Natural killer cell (primary cell): ENCODE measurements at places on chromosomes 7 and 10. TPM values are rescaled to one million over a fixed set of nuclear protein-coding genes. Genes with fewer than 3 reads are reported as not detected.

The SEPTIN14 gene
- total RNA-seq, result not detected

DNA sequence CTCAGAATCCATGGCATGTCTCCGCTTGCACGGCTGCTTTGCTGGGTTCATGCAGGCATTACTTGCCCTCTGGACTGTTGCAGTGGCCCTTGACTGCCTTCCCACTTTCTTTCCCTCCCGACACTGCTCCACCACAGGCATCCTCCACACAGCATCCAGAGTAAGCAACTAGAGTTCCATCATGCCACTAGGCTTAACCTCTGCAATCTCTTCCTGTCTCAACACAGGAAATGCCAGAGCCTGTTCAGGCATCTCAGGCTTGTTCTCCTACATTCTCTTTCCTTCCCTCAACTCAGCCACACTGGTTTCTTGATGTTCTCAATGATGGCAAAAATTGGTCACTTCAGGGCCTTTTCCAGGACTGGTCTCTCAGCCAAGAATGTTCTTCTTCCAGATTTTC lies 284.5 kb upstream of the KLF6 start:
- DNase-seq, result no peak

GRCh38 chr10:14397066-14397465 lies 66.3 kb upstream of the FRMD4A start:
- DNase-seq, result no peak

DNA sequence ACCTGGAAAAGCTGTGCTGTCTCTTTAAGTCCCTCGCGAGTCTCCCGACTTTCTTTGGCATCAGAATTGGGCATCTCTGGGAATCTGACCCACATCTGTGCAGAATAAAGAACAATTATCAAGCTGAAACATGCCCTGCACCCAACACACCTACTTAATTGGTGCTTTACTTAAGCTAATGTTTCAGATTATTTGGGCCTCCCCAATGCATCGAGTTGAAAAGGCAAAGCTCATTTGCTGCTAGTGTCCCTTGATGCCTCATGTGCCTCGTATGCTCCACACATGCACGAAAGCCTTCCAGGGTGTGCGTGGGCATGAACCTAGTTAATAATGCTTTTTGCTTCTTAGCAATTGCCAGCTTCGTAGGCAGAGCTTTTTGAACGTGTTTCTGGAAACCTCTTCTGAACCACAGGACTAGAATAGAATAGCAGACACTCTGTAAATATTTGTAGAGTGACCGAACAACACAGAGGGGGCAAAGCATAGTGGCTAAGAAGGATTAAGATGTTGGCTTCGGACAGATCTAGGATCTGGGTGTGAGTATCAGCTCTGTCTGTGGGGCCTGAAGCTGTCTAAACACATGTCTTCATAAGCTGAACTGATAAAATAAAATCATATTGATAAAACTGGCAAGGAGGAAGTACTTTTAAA lies 26.7 kb upstream of the FGFR2 start:
- DNase-seq, result no peak

- DNase-seq, result no peak
These were observed at the start of gene PON3 for GRCh38 chr7:95396136-95397032. Gene PON3 (minus strand): TSS chr7:95396375. CDS start chr7:95396350, 25 bp downstream.

- no peak for DNase-seq
These were observed 62.5 kb downstream of the CSGALNACT2 start for GRCh38 chr10:43200538-43201390.

DNA sequence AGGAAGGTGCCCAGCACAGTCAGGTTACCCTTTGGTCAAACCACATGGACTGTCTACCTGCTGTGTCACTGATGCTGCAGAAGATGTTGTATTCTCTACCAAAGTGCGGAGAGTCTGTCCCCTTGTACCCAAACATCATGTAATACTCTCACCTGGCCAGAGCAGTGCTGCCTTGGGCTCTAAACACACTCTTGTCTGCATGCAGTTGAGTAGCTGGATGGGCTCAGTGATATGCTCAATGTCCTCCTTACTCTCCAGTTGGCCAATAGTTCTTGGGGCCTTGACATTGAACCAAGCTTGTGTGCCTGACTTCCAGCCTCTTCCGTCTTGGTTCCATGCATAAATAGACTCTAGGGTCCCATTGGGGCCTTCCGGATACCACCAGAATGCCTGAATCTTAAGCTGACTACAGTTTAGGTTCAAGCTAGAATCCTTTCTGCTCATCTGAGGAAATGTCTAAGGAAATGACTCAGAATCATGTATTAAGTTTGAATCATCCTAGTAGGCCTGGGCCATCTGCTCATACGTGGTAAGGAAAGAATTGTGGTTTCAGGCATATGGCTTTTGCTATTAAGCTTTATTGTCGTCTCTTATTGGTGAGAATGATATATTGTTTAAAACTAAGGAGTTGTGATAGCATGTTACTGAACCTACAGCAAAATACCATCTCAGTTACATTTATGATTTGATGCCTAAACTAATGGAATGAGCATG lies 118.0 kb downstream of the OTUD1 start:
- no peak for DNase-seq

The SPACDR gene
- total RNA-seq, result 3.9 TPM

The ELOVL3 gene
- total RNA-seq, result not detected

DNA sequence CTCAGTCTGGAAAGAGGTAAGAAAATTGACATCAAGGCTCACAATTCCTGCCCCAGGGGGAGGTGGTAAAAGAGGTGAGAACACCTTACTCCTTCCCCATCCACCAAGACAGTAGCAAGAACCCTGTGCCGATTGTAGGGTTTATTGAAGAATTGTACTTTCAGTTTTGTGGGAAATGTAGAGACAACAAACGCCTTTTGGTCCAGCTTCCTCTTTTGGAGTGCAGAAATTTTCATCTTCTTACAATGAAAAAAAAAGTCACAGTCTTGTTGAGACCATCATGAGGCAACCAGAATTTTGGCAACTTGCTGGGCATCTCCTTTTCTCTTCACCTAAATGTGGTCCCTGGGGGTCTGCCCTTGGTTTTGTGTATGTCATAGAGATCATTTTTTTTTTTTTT lies 217.7 kb downstream of the TMEM178B start:
- no peak for DNase-seq

DNA sequence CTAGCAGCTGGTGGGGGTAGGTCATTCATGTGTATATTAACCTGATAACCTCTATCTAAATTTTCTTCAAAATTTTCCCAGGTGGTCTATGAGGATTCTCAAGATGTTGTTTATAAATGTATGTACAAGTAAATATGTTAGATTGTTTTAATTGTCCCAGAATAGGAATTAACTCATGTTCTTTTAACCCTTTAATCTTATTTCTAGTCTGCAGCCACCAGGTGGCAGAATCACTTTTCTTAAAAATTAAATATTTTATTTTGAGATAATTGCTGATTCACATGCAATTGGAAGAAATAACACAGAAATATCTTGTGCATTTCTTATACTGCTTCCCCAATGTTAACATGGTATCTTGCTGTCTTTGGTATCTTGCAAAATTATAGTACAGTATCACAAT lies 589.5 kb downstream of the ARL4A start:
- no peak for DNase-seq

- DNase-seq, result no peak
These were observed 148.5 kb downstream of the ARHGAP22 start for GRCh38 chr10:48456361-48456804.

- DNase-seq, result no peak
These were observed 59.3 kb downstream of the C7orf25 start for GRCh38 chr7:42852531-42852930.

- DNase-seq, result no peak
These were observed 165.4 kb downstream of the ST7 start for GRCh38 chr7:117118579-117119180.

DNA sequence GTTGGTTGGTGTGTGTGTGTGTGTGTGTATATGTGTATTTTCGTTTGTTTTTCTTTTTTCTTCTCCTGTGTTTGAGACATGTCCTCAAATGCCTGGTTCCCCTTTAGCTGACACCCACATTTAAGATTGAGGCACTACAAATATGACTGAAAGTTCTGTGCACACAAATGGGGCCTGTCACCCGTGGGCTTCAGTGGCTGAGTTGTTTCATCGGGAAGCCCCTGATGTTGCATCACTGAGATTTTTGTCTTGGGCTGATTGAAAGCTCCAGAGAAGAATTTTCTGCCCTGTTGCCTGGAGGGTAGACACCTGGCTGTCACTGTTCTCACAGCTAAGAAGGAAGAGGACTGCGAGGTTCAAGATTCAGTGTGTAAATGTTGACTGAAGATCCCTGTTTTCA lies 283.8 kb upstream of the C7orf33 start:
- no peak for DNase-seq

- DNase-seq, result no peak
These were observed 28.4 kb downstream of the PLXNA4 start for GRCh38 chr7:132547821-132548220.

The ATP6V0A4 gene
- not detected for total RNA-seq

GRCh38 chr7:134669388-134669787 lies 22.7 kb downstream of the BPGM start:
- DNase-seq, result no peak

- no peak for DNase-seq
These were observed 270.6 kb downstream of the TWIST1 start for GRCh38 chr7:18846765-18847215.

DNA sequence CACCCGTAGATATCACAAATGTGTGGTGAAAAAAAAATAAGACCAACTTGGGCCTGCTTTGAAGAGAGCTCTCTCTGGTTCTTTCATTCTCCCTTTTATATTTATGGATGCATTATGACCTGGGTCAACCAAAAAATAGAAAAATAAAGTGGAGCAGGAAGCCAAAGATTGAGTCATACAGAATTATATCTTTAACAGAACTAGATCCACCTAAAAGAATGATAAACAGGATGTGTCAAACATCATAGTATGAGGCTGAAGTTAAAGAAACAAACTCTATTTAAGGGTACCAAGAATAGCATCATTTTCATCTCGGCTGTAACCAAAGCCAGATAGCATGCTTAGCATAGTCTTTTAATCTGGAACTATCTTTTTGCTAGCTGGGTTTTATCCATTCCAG lies 28.8 kb upstream of the NMT2 start:
- no peak for DNase-seq

The NRF1 gene
- total RNA-seq, result 40.1 TPM

DNA sequence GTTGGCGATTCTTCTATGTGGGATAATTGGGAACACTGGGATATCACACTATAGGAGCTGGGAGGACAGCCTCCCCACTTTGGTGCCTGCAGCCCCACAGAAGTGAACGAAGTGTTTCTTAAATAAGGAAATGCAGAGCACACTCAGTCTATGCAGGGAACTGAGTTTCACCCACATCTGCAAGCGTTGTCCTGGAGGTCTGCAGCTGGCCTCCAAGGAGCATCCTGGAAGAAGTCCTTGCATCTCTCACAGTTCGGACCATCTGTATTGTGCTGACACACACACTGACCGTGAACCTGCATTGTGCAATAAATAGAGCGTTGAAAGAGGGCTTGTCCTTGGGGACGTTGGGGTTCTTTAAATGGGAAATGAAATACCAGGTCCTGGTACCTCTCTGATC lies 25.8 kb downstream of the LAMB4 start:
- DNase-seq, result no peak

DNA sequence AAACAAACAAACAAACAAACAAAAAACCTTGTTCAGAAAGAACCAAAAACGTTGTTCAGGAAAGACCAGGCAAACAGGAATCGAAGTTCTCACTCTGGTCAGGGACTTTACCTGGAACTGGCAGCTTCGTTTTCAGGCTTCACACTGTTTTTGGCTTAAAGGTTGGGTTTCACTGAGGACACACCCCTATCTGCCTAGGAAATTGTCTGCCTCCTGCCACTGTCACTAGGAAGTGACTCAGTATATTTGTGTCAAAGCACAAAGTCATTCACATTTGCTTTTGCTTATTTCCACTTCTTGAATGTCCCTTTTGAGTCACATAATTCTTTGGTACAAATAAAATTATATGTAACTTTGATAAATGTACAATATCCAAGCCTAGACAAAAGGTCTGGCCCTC lies 37.9 kb downstream of the PNLIPRP3 start:
- DNase-seq, result no peak

The GPR141 gene
- total RNA-seq, result 30.2 TPM

DNA sequence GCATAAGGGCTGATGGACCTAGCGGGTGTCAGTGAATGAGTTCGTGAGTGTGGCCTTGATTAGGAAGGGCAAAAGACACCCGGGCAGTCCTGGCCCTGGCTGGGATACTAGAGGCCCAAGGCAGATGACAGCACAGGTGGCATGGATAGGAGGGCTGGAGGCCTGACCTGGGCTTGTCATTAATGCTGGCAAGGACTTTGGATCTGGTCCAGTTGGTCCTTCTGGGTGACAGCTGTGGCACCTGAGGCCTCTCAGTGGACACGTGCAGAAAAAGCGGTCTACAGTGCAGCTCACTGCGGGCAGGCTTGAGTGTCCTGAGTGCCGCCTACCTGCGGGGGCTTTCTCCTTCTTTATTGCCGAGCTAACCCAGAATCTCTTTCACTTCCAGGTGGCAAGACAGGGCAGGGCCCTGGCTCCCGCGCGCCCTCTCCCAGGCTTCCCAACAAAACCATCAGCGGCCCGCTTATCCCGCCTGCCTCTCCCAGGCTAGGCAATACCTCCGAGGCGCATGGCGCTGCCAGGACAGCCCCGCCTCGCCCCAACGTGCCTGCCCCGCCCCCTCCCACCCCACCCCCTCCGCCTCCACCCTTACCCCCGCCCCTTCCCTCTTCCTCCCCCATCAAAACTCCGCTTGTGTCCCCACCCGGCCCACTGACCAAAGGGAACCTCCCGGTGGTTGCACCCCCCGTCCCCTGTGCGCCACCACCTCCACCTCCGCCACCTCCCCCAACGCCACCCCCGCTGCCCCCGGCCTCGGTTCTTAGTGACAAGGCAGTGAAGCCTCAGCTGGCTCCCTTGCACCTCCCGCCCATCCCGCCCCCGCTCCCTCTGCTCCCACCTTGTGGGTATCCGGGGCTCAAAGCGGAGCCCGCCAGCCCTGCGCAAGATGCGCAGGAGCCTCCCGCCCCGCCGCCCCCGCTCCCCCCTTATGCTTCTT lies 77.4 kb downstream of the WIPF3 start:
- DNase-seq, result no peak

The GOLGA7B gene
- 4.1 TPM for total RNA-seq

The TMEM196 gene
- total RNA-seq, result not detected

GRCh38 chr10:114343623-114344505 lies 60.4 kb downstream of the AFAP1L2 start:
- DNase-seq, result no peak

- no peak for DNase-seq
These were observed 1.8 kb downstream of the STARD3NL start for GRCh38 chr7:38179776-38180226.

The COL1A2 gene
- total RNA-seq, result not detected

- DNase-seq, result no peak
These were observed 279.1 kb upstream of the PITRM1 start for GRCh38 chr10:3451516-3452172.

GRCh38 chr10:119726676-119727261 lies 919 bp downstream of the INPP5F start:
- no peak for DNase-seq

- DNase-seq, result no peak
These were observed 67.7 kb downstream of the GPAM start for GRCh38 chr10:112115781-112116385.
